ENCODE measurements at places on chromosomes 5 and 9. TPM values are rescaled to one million over a fixed set of nuclear protein-coding genes. Genes with fewer than 3 reads are reported as not detected.

MYOZ3 gene
- polyA plus RNA-seq, result 0.11 TPM

LRRC19 gene
- 0.27 TPM for polyA plus RNA-seq

SCGB3A2 gene
- polyA plus RNA-seq, result not detected

WHRN gene
- 0.27 TPM for polyA plus RNA-seq

LIX1 gene
- polyA plus RNA-seq, result 1.3 TPM

TAF1L gene
- polyA plus RNA-seq, result not detected

REEP2 gene
- polyA plus RNA-seq, result not detected

TGFBI gene
- 4.3 TPM for polyA plus RNA-seq

P4HA2 gene
- 0.73 TPM for polyA plus RNA-seq

FAM81B gene
- polyA plus RNA-seq, result 1.2 TPM

TMEM203 gene
- 143 TPM for polyA plus RNA-seq

ANKDD1B gene
- not detected for polyA plus RNA-seq

ANKRD20A1 gene
- not detected for polyA plus RNA-seq

DOLK gene
- 9.8 TPM for polyA plus RNA-seq

TUT7 gene
- 25.3 TPM for polyA plus RNA-seq

IARS1 gene
- 33.1 TPM for polyA plus RNA-seq

ABO gene
- 0.94 TPM for polyA plus RNA-seq

BAAT gene
- polyA plus RNA-seq, result 0.12 TPM

ARHGEF37 gene
- 0.95 TPM for polyA plus RNA-seq

RUSC2 gene
- polyA plus RNA-seq, result not detected

MAPK9 gene
- polyA plus RNA-seq, result 14.5 TPM

PCDHB3 gene
- polyA plus RNA-seq, result not detected

ENC1 gene
- 3.3 TPM for polyA plus RNA-seq

KIF20A gene
- polyA plus RNA-seq, result not detected

KIF12 gene
- polyA plus RNA-seq, result not detected

FOXD4 gene
- polyA plus RNA-seq, result not detected

LCN15 gene
- polyA plus RNA-seq, result not detected

GARNL3 gene
- polyA plus RNA-seq, result 0.71 TPM

CNTNAP3 gene
- not detected for polyA plus RNA-seq

CARD9 gene
- 0.52 TPM for polyA plus RNA-seq

TNFAIP8 gene
- polyA plus RNA-seq, result 432 TPM

MUSK gene
- polyA plus RNA-seq, result not detected

GPR150 gene
- 0.54 TPM for polyA plus RNA-seq

LECT2 gene
- polyA plus RNA-seq, result not detected

ROPN1L gene
- not detected for polyA plus RNA-seq

C7 gene
- not detected for polyA plus RNA-seq

IRX2 gene
- not detected for polyA plus RNA-seq

FCN1 gene
- polyA plus RNA-seq, result 33.1 TPM

SPINK6 gene
- not detected for polyA plus RNA-seq

SLC27A6 gene
- polyA plus RNA-seq, result not detected

AQP3 gene
- 0.18 TPM for polyA plus RNA-seq

CTSV gene
- not detected for polyA plus RNA-seq

LEAP2 gene
- 2.2 TPM for polyA plus RNA-seq

PIP5KL1 gene
- polyA plus RNA-seq, result 1.0 TPM

CDH9 gene
- not detected for polyA plus RNA-seq

ZNF608 gene
- polyA plus RNA-seq, result 7.0 TPM

ACSL6 gene
- not detected for polyA plus RNA-seq

SGCD gene
- not detected for polyA plus RNA-seq

OLFM1 gene
- not detected for polyA plus RNA-seq

HTR1A gene
- polyA plus RNA-seq, result not detected

GPX3 gene
- polyA plus RNA-seq, result 1.1 TPM

TOR4A gene
- 4.5 TPM for polyA plus RNA-seq

NSUN2 gene
- polyA plus RNA-seq, result 45.7 TPM

SOX30 gene
- polyA plus RNA-seq, result 1.0 TPM

MINAR2 gene
- not detected for polyA plus RNA-seq

ADAMTS2 gene
- not detected for polyA plus RNA-seq

RNF208 gene
- not detected for polyA plus RNA-seq
